Stimulated activated CD4-positive, alpha-beta T cell treated with anti-CD3 and anti-CD28 coated beads, Interleukin-15, amount 100 ng/mL, for 48 hours (primary cell): ENCODE measurements at places on chromosomes 7 and 10.
A peak's percentile ranks its signal among the peaks of the same experiment; 100 is the strongest.

GRCh38 chr7:31729195-31729804 lies 42.3 kb downstream of the PPP1R17 start:
- DNase-seq = no peak

DNA sequence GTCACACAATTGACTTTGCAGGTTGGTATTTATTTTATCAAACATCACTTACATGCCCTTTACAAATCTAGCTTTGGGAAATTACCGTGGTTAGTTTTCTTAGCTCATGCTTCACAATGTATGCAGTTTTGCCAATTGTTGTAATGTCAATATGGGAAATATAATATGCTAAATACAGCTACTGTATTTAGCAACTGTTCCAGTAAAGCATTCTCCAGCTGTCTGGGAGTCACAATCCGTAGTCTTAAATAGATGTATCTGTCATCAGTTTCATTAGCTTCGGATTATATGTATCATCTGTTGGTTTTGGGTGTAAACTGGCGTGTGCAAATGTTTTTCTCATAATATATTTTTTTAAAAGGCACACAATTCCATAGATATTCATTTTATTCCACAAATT lies 19.4 kb upstream of the AHR start:
- no peak for DNase-seq

- DNase-seq = no peak
Observed at GRCh38 chr7:95004618-95005247, 97.3 kb downstream of the PPP1R9A start.

- DNase-seq = no peak
Observed at GRCh38 chr10:43479275-43479674, 42.4 kb downstream of the ZNF487 start.

- no peak for DNase-seq
Observed at GRCh38 chr7:33773053-33773452, 132.3 kb upstream of the BMPER start.

DNA sequence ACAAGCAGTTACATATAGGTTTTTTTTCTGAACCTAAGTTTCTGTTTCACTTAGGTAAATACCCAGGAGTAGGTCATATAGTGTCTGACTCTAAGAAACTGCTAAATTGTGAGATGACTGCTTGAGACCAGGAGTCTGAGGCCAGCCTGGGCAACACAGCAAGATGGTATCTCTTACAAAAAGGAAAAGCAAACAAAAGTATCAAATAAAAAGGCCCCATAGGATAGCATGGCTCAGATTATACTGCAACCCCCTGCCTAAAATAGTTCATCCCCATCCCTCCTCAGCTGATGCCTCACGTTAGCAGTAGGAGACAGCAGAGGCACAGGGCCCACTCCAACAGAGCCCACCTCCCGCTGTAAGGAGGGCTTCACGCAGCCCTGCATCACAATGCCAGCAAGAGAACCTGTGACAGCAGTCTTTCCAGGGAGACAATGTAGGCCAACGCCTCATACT lies 90.3 kb downstream of the SRPK2 start:
- peak; percentile 14 for DNase-seq

GRCh38 chr7:140640727-140641523 lies at the start of gene DENND2A:
Gene DENND2A, minus strand, starts transcription at chr7:140640813. Its CDS starts 38,416 bp downstream, at chr7:140602397.
- no peak for DNase-seq

- DNase-seq = no peak
Observed at GRCh38 chr10:70190581-70190980, 20.3 kb upstream of the SAR1A start.

DNA sequence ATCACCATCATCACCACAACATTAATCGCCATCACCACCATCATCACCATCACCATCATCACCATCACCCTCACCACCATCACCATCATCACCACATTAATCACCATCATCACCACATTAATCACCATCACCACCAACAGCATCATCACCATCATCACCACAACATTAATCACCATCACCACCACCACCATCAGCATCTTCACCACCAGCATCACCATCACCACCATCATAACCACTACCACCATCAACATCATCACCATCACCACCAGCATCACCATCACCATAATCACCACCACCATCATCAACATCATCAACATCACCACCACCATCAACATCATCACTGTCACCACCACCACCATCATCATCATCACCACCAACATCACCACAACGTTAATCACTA lies 124.6 kb downstream of the WDFY4 start:
- DNase-seq = no peak

GRCh38 chr10:58475322-58476277 lies 37.1 kb upstream of the BICC1 start:
- DNase-seq = no peak

DNA sequence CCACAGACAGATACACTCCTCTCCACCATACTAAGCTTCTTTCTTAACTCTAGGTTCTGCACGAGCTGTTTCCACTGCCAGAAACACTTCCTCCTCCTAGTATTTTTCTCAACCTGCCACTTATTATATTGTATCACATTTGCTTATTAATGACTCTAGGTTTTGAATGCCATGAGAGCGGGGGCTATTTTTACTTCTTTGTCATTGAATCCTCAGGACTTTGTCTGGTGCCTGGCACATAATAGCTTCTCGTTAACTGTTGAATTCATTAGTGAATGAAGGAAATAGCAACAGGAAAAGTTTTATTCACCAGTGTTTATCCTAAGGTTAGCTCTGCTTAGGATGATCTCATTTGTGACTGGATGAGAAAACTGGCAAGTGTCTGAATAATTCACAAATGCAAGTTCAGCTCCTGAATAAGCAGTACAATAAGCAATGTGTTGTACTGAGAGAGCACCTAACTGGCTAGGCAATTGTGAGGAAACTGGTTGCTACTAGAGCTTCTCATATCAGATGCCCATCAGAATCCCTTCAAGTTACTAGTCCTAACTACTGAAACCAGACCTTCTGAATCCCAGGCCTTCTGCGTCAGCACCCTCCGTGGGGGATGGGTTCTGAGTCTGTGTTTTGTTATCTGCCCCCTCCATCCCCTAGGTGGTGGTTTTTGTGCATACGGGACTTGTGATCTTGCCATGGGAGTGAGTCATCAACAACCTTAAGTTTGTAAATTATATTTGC lies 92.7 kb downstream of the LSMEM1 start:
- DNase-seq = no peak

DNA sequence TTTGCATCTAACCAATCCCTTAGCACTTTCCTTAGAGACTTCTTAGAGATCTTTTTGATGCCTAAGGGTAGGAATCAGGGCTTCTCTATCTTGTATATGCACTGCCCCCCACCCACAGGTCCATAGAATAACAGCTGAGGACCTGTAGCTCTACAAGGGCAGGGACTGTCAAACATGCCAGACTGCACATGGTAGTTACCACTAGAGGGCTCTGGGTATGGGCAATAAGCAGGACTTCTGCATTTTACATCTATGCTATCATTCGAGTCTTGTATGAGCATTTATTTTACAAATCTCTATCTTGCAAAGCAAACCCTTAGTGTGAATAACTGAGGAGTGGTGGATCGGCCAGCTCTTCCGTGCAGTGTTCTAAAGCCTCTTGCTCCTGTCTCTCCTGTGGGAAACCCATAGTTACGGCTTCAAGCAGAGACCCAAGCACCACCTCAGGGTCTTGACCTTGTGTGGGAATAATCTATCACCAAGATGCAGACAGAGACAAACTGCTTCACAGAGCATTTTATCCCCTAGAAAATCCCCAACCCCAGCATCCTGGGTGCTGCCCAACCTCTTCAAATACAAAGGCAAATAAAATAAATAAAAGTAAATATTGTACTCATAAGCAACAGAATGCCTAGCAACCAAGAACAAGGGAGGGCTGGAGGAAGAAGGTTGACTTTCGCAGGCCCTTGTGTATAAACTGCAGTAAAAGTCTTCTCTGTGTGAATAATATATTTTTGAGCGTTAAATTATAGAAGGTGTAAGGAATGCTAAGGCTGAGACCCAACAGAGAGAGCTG lies 219.3 kb downstream of the WDR11 start:
- no peak for DNase-seq

- no peak for DNase-seq
Observed at GRCh38 chr10:133124357-133125211, 35.4 kb upstream of the KNDC1 start.

DNA sequence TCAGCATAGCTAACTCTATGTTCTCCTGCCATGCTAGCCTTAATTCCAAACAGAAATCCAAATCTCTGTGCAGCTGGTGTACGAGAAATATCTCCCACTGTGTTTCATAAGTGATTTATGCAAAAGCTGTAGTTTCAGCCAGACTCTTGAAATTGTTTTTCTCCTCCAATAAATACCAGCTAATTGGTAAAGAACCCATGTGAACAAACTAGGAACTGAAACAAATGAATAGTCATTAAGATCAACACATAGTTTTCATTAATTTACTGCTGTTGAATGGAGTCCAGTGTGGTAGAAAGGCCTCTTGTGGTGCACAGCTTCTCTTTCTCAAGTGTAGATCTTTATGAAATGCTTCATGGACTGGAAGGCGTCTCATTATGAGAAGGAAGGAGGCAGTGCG lies 18.4 kb downstream of the PPP1R17 start:
- DNase-seq = no peak

DNA sequence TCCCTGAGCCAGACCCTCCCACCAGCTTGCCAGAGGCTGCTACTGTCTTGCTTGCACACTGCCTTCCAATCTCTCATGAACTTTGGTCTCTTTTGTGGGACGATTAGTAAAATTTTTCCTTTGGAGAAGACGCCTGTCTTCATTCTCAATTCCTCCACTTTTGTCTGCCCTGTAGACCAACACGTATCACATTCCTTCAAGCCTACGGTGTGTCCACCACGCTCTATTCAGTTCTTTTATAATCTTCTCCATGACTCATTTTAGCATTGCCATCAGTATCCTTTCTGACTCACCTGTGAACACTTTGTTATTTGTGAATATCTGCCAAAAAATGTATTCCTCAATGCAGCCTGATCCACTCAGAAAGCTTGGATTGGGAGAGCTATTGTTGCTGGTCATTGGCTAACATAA lies 1.4 kb downstream of the GIMAP5 start:
- no peak for DNase-seq

DNA sequence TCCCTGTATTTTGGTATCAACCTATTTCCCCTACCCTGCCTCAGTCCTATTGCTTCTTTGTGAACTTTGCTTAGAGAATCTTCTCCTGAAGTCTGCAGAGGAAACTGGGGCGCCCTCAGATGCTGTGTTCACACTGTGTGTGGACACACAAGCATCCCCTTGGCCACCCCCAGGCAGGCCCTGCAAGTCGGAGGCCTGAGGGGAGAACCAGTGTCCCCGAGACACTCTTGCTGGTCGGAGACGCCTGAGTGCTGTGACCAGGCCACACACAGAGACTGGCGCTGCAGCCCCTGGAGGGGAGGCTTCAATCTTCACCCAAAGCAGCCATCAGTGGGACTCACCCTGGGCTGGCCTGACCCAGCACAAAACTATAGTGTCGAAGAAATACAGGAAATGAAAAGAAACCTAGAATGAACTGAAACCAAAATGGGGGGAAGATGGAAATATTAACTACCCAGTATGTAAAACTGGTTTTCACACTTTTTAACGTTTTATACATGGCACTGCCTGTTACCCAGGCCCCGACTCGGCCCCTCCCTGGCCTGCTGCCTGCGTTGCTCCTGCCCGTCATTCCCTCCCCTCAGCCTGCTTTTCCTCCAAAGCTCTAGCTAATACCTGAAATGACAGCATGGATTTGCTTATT lies 48.4 kb upstream of the FAM20C start:
- DNase-seq = no peak

DNA sequence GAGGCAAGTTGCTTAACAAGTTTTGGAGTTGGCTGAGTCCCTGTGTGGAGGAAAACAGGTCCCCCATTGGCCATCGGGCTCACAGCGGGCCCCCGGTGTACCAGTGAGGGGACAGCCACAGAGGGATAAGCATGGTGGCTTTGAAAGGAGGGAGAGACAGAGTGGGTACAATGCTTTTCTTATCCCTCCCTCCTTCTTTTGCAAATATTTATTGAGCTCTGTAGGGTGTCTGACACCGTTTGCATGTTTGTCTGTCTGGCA lies 2.8 kb downstream of the HTRA1 start:
- DNase-seq = no peak

DNA sequence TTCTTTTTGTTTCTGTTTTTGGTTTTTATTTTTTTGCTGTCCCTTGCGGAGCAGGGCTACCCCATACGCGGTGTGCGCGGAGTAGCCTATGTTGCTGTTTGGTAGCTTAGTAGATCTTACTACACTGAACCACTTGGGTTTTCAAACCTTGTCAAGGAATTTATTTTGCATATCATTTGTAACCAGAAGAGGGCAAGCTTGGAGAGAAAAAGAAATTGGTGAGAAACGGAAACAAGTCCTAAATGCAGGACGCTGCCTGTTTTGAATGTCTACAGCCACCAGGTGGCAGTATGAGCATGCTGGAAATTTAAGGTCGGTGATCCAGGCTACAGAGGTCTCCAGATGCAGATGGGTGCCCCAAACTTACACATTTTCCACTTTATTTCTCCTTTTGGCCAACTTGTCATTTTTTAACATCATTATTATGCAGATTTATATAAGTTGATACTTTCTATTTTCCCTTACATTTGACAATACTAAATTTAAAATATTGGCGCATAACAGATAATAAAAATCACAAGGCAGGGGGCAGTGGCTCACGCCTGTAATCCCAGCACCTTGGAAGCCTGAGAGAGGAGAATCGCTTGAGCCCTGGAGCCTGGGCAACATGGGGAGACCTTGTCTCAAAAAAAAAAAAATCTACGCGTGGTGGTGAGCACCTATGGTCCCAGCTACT lies 15.3 kb upstream of the TRA2A start:
- peak; percentile 68 for DNase-seq

DNA sequence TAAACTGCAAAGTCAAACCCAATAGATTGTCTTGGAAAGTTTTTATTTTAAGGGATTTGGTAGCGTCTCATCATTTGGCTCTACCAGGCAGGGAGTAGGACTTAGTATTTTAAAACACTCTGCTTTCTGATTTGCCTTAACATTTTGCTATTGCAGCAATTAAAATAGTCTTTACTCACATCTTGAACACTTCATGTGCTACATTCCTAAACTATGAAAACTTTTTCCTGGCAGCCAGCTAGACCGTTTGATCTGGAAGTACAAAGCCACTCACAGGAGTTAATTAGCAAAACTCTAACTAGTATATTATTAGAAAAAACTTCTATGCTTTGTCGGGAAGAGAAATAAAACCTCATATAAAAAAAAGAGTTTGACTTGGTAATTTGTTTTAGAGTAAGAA lies 111.4 kb downstream of the TFPI2 start:
- no peak for DNase-seq

DNA sequence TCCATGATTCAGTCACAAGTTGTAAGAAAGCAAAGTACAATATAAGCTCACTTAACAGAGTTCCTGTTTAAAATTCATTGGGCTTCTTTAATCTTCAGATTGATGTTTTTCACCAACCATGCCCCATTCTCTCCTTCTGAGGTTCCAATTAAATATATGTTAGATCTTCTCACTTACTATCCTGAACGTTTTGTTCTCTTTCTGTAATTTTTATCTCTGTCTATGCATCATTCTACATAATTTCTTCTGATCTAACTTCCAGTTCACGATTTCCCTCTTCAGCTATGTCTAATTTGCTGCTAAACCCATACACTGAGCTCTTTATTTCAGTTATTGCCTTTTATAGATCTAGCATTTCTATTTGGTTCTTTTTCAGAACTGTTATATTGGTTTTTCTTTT lies 28.0 kb upstream of the SPOCK2 start:
- DNase-seq = no peak
